Caco-2 (cell line): ENCODE measurements at places on chromosomes 1 and 21. TPM values are rescaled to one million over a fixed set of nuclear protein-coding genes. Genes with fewer than 3 reads are reported as not detected.

DNA sequence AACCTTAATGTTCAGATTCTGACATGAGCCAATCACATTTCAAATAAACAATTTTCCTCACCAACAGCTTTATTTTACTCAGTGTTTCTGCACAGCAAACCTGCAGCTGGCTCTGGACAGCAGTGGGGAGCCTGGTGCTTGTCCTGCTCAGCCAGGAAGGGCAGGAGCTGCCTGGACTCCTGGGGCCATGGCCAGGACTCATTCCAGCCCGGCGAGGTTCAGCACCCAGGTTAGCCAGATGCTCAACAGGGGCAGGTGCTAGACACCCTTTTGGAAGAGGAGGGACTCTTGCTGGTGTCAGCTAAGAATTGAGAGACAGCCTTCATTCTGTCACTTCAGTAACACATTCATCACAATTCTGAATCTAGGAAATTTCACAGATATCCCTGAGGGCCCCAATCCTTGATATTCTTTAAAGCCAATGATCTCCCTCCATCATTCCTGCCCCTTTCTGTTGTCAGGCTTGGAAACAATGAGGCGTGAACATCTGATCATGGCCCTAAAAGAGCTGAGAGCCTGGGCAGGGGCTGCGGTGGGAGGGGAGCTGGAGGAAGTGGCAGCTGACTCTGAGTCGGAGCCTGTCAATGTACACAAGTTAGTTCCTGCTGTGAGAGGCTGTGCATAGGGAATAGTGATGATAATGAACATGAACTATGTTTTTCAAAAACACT lies 251.3 kb downstream of the SDCCAG8 start:
- no peaks in the 10 kb centered on the region for H3K27me3 ChIP-seq
- no peaks in the 10 kb centered on the region for H3K36me3 ChIP-seq
- no peak for DNase-seq
- H3K4me3 ChIP-seq = no peak overlapping the region

DNA sequence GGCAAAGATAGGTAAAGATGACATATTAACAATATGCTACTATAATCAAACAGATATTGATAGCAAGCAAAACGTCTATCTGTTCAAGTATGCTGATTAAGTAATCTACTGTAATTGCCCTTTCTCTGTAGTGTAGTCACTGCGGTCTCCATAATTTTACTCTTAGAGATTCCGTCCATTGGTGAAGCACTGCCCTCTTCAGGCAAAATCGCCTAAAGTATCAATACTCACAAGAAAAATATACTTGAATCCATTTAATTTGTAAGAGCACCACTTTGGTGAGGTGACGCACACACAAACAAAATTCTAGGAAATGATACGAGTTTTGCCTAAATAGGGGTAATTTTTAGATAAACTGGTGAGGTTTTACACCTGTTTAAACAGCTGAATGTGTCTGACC lies 434.6 kb upstream of the CHRM3 start:
- DNase-seq = no peak
- H3K27me3 ChIP-seq = no peaks in the 10 kb centered on the region

GRCh38 chr1:101587741-101588140 lies 350.9 kb downstream of the S1PR1 start:
- H3K27ac ChIP-seq = no peak overlapping the region
- no peaks in the 10 kb centered on the region for H3K36me3 ChIP-seq
- DNase-seq = no peak
- no peak overlapping the region for H3K4me3 ChIP-seq

GRCh38 chr1:192805832-192806323 lies 3.0 kb upstream of the RGS2 start:
- H3K27ac ChIP-seq = no peak overlapping the region
- H3K4me1 ChIP-seq = no peaks in the 10 kb centered on the region
- no peaks in the 10 kb centered on the region; the same call in 1 of the 2 replicates for H3K36me3 ChIP-seq
- H3K4me3 ChIP-seq = no peak overlapping the region
- DNase-seq = peak; percentile 52
- H3K27me3 ChIP-seq = no peaks in the 10 kb centered on the region

GRCh38 chr1:221327954-221328353 lies 413.9 kb downstream of the DUSP10 start:
- no peaks in the 10 kb centered on the region for H3K27me3 ChIP-seq
- no peak for DNase-seq
- H3K4me1 ChIP-seq = no peaks in the 10 kb centered on the region
- no peaks in the 10 kb centered on the region for H3K36me3 ChIP-seq
- H3K27ac ChIP-seq = no peak overlapping the region
- no peak overlapping the region for H3K4me3 ChIP-seq

DNA sequence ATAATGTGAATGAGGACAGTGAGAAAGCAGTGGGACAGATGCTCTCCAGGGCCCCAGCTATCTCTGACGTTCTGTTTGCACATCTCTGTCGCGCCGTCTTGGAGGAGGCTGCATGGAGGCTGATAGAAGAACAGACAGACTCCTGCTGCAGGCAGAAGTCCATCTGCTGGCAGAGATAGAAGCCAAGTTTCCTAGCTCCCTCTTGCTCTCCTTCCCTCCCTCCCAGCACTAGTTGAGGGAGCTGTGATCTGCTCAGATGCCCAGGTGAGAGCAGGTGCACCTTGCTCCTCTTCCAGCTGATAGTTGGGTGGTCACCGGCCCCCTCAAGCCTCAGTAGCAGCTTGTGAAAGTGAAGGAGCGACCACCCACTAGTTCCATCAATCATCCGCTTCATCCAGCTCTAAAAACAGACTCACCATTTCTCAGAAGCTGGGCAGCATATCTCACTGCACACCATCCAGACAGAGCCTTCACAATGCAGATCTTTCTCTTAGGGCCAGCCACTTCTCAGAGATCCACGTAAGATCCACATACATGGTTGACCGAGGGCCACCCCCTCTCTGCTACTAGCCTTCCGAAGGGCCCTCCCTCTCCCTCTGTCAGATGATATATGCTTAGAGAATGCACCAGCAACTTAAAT lies 12.9 kb downstream of the LRRN2 start:
- no peak overlapping the region for H3K4me3 ChIP-seq
- H3K36me3 ChIP-seq = no peaks in the 10 kb centered on the region
- no peaks in the 10 kb centered on the region for H3K4me1 ChIP-seq
- no peak overlapping the region for H3K27ac ChIP-seq

DNA sequence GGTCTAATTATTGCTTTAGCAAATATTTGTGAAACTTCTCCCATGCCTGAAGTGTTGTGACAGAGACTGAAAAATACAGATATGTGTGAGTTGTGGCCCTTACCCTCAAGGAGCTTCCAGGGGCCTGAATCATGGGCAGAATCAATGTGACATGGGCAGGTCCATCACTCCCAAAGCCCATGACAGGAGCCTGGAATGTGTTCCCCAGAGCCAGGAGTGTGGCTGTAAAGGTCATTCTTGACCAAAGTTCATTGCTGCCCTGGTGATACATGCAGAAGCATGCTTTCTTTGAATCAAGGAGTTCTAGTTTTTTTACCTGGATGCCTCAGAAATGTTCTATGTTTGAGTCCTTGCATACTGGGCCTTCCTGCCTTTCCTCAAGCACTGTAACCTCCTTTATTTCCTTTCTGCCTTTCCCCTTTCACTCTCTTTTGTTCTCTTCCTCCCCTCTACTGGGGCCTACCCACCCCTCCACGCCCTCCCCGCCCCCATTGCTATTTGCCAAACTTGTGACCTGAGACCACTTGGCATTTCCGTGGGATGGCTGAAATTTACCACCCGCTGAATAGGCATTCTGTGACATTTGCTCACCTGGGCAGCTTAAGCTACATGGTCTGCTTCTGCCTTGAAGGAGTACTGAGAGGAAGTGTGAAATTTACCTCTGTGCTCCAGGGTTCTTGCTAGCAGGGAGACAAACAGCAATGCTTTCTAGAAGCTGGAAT lies 19.7 kb downstream of the PBX1 start:
- H3K4me1 ChIP-seq = peaks cover 24% of the 10 kb centered on the region
- peaks cover 3% of the 10 kb centered on the region; the same call in 1 of the 2 replicates for H3K36me3 ChIP-seq
- peak; percentile 55 for DNase-seq
- peak overlapping the region; percentile 69 for H3K27ac ChIP-seq
- H3K27me3 ChIP-seq = no peaks in the 10 kb centered on the region

DNA sequence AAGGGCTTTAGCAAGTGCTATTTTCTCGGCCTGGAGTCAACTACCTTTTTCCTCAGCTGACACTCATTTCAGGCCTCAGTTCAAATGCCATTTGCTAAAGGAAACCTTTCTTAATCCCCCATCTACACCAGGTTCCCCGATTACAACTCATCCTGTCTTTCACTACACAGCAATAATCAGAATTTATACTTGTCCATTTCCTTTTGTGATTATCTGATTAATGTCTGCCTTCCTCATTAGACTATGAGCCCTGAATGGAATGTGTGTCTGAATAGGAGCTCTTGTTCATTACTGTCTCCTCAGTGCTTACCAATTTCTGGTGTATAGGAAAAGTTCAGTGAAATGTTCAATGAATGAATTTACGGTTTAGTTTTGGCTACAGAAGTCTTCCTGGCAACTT lies 36.9 kb downstream of the ATP1B1 start:
- H3K4me1 ChIP-seq = peaks cover 38% of the 10 kb centered on the region
- DNase-seq = no peak
- no peak overlapping the region for H3K27ac ChIP-seq

- H3K36me3 ChIP-seq = no peaks in the 10 kb centered on the region
- no peak for DNase-seq
- H3K27me3 ChIP-seq = no peaks in the 10 kb centered on the region
- no peak overlapping the region for H3K27ac ChIP-seq
- H3K4me1 ChIP-seq = no peaks in the 10 kb centered on the region
Measured at GRCh38 chr1:101382135-101382534, 145.3 kb downstream of the S1PR1 start.

DNA sequence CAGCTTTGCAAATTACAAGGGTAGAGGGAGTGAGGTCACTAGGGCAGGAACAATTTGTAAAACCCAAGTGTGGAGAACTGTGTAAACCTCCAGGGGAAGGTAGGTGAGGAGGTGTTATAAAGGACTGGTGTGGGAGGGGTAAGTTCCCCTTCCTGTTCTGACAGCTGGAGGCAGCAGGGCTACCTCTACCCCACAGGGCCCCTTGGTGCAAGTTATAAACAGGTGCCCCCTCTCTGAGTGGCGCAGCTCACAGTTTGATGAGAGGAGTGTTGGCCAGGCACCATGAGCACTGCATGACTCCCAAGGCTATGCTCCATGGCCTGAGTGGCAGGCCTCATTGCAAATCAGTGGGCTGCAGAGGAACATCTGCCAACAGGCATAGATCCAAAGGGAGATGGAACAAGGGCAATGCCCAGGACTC lies 41.0 kb downstream of the MFSD2A start:
- H3K36me3 ChIP-seq = no peaks in the 10 kb centered on the region
- no peaks in the 10 kb centered on the region; the same call in 1 of the 2 replicates for H3K27me3 ChIP-seq

- no peaks in the 10 kb centered on the region for H3K27me3 ChIP-seq
- H3K36me3 ChIP-seq = peaks cover 3% of the 10 kb centered on the region
- H3K27ac ChIP-seq = no peak overlapping the region
Measured at GRCh38 chr1:204130178-204130577, 21.7 kb downstream of the ETNK2 start.

DNA sequence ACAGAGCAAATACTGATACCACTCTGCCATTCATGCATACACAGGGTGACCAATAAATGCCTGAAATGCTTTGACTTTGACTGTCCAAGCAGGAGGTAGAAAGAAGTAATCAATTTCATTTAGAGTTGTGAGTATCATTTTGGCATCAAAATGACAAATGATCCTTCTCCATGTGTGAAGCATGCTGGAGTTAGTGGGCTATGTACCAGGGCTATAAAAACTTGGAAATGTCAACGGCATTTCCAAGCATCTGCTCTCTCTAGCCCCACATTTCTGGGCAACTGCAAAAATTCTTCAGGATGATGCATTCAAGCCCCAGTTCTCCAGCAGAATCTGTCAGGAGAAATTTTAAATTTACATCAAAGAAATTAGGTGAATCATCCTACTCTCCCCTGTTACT lies 208.4 kb upstream of the PTBP2 start:
- no peaks in the 10 kb centered on the region for H3K27me3 ChIP-seq
- H3K36me3 ChIP-seq = no peaks in the 10 kb centered on the region
- H3K27ac ChIP-seq = no peak overlapping the region
- DNase-seq = no peak
- no peak overlapping the region for H3K4me3 ChIP-seq

GRCh38 chr1:1956586-1957532 lies 37.8 kb upstream of the TMEM52 start:
- DNase-seq = no peak
- no peak overlapping the region for H3K4me3 ChIP-seq
- H3K27ac ChIP-seq = no peak overlapping the region

DNA sequence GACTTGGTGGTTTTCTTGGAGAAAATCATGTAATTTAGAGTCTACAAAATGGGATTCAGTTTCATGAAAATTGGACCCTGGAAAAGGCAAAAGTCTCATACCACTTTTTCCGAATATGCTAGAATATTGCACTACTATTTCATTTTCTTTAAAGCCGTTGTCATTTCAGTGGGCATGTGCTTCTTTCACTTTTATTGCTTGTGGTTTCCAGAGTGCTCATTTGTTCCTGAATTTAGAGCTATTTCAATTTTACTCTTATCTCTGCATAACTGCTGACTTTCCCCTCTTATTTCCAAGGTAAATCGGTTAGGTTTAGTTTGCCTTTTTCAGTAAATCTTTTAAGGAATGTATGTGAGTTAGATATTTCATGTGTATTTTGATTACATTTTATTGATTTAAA lies 11.6 kb downstream of the HHAT start:
- H3K4me1 ChIP-seq = no peaks in the 10 kb centered on the region
- DNase-seq = no peak
- H3K27me3 ChIP-seq = no peaks in the 10 kb centered on the region
- H3K36me3 ChIP-seq = no peaks in the 10 kb centered on the region

DNA sequence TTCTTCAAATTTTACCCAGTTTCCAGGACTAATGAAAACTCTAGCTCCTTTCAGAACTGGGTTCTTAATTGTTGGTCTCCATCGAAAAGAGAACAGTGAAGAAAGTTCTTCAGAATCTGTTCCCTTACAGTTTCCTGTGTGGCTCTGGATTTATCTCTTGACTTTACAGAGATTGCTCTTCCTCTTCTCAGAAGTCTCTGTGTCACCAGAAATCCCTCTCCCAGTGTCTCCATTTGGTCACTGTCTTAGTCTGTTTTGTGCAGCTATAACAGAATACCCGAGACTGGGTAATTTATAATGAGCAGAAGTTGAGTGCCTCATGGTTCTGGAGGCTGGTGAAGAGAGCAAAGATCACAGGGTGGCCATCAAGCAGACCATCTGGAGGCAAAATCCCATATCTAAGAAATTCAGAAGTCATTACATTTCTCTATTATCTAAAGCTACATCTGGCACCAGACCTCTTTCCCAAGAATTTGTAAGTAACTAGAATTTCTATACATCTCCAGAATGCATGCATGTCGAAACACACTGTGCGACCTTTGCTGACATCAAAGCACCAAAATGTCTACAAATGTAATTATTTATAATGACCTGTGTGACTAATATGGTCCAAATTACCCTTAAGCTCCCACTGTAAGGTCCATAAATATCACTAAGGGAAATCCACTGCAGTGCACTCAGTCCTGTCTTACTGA lies 65.4 kb upstream of the KRTAP19-8 start:
- DNase-seq = no peak
- H3K4me1 ChIP-seq = 0 out of 2 replicates have a peak, but pooled peaks cover 7% of the 10 kb centered on the region
- H3K36me3 ChIP-seq = no peaks in the 10 kb centered on the region
- no peaks in the 10 kb centered on the region; the same call in 1 of the 2 replicates for H3K27me3 ChIP-seq
- H3K27ac ChIP-seq = no peak overlapping the region

The ORC1 gene
- total RNA-seq = 12.1 and 14.0 TPM in 2 replicates

The GJA5 gene
- total RNA-seq = 0.51 and 0.75 TPM in 2 replicates

The AMY1C gene
- not detected in 2 replicates for total RNA-seq

The CD1D gene
- not detected in 2 replicates for total RNA-seq

The ABCA4 gene
- total RNA-seq = 1.0 and 1.8 TPM in 2 replicates

The MUL1 gene
- total RNA-seq = 18.3 and 18.7 TPM in 2 replicates

The FMO5 gene
- 1.9 and 2.0 TPM in 2 replicates for total RNA-seq

The GJC2 gene
- 1.1 and 1.5 TPM in 2 replicates for total RNA-seq

The FAM78B gene
- 0.21 TPM in 1 of 2 replicates, not detected in the other for total RNA-seq

The OR2T29 gene
- not detected in 2 replicates for total RNA-seq

The ADGRB2 gene
- total RNA-seq = 1.4 and 2.2 TPM in 2 replicates

The TMEM240 gene
- total RNA-seq = 1.0 and 1.2 TPM in 2 replicates

The ITGB2 gene
- total RNA-seq = 0.48 and 1.1 TPM in 2 replicates

The CELA2B gene
- total RNA-seq = not detected in 2 replicates
